ENCODE measurements at places on chromosomes 2 and 18.

- DNase-seq = no peak
Observed at GRCh38 chr2:224155896-224156295, 116.8 kb upstream of the SERPINE2 start.

DNA sequence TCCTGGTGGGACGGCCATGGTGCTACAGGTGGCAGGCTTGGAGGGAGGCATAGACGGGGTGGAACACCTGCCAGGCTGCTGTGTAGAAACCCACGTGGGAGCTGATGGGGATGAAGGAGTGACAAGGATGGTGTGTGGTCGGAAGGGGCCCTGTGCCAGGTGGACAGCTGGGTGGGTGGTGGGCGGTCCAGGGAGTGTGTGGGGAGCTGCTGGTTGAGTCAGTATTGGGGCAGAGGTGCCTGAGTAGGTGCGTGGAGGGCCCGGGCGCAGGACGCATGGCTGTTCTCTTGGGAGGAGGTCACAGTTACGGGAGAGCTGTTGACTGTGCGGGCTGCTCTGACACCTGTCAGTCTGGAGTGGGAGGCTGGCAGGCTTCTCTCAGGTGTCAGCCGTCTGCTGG lies 12.6 kb upstream of the D2HGDH start:
- DNase-seq = no peak

DNA sequence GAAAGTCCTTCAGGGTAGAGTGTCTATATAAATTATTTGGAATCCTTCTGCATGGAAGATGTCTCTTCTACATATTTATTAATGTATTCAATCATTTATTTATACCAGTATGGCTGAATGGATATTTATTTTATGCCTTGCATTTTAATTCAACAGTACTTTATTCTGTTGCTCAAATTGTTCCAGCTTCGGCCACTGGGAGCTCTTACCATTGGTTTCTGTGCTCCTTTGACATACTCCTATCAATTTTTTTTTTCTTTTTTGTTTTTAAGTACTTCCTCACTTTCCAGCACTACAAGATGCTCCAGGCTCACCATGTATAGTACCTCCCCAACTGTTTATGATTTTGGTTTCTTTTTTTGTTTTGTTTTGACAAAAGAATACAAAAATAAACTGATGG lies 39.4 kb upstream of the WIPF1 start:
- DNase-seq = peak; percentile 35

- peak; percentile 47 for DNase-seq
Observed at GRCh38 chr2:137873536-137874244, 90.6 kb upstream of the HNMT start.

DNA sequence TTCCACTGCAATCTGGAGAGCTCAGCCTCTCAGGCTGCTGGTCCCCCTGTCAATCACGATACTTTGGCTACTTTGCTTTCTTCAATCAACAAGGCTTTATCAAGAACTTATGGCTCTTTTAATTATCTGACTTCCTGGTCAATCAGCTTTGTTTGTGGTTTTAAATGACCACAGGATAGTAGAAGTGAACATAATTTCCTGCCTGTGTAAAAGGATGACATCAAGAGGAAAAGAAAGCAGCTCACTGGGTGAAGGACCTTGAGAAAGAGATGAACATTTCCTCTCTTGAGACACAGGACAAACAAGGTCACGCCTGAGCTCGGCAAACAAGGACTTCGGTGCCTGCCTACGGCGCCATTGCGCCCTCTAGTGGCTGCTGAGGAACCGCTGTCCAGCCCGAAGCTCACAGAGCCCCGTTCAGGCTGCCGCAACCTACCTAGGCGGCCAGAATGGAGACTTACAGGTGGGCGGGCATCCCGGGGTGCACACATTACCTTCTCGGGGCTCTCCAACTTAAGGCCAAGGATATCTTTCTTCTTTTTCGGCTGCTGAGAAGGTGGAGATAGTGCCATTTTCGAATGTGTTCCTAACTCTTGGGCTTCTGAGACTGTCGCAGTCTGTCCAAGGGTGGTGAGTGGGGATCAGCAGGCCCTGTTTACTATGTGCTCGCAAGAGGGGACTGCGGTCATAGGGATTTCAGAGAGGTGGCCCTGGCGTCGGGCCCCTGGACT lies 54.0 kb downstream of the IL1RL2 start:
- peak; percentile 91 for DNase-seq

GRCh38 chr2:127423478-127423843 lies 5.2 kb downstream of the PROC start:
- DNase-seq = no peak

DNA sequence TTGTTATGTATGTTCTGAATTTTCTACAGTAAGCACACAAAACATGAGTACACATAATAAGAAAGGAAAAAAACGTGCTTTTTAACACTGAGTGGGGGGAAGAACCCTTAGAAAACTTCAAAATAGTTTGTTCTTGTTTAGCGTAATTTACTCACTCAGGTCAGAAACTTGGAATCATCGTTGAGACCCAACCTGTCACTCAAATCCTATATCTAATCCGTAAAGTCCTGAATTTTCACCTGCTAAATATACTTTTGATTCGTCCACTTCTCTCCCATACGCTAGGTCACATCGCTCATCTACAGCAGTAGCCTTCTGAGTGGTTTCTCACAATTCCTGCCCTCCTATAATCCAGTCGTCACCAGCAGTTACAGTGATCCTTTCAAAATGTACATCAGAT lies 767 bp downstream of the TPRKB start:
- DNase-seq = no peak

GRCh38 chr18:79497638-79498081 lies 101.9 kb downstream of the NFATC1 start:
- DNase-seq = no peak

GRCh38 chr2:60510713-60511112 lies 42.7 kb downstream of the BCL11A start:
- DNase-seq = no peak

- no peak for DNase-seq
Observed at GRCh38 chr2:240705204-240705791, 13.6 kb downstream of the AQP12A start.

DNA sequence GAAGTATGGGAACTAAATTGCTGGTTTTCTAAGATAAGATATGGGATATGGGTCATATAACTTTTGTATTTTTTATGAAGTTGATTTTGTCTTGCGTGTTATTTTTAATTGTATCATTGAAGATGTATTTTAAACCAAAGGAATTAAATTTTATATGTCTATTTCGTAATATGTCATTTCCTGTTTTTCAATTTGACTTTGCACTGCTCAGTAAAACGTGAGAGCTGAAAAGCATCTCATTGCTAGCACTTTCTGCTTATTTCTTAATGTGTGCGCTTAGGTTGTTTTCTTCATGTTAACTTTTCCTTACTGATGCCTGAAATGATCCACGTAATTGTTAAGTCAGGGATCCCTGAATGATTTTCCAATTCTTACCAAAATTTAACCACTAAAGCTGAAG lies 41.2 kb upstream of the KLF11 start:
- DNase-seq = no peak

GRCh38 chr2:17752246-17752645 lies 1.4 kb downstream of the SMC6 start:
- DNase-seq = no peak

DNA sequence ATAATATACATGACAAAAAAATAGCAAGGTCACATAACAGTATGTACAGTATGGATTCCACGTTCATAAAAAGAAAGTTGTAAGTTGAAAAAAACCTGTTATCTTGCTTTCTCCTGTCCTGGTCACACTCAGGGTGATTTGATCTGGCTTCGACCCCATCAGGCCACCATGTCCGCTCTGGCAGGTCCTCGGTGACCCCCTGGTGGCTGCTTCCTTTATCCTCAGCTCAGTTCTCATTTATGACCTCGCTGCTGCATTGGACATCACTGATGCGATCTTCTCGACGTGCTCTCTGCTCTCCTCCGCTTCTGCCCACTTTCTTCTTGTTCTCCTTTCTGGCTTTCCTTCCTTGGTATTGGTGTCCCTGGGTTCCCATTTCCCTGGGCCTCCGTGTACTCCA lies 29.7 kb downstream of the DGKD start:
- peak; percentile 58 for DNase-seq

GRCh38 chr2:198321522-198322088 lies 517.2 kb downstream of the PLCL1 start:
- DNase-seq = no peak

GRCh38 chr2:84697895-84698294 lies 181.6 kb downstream of the DNAH6 start:
- DNase-seq = no peak

DNA sequence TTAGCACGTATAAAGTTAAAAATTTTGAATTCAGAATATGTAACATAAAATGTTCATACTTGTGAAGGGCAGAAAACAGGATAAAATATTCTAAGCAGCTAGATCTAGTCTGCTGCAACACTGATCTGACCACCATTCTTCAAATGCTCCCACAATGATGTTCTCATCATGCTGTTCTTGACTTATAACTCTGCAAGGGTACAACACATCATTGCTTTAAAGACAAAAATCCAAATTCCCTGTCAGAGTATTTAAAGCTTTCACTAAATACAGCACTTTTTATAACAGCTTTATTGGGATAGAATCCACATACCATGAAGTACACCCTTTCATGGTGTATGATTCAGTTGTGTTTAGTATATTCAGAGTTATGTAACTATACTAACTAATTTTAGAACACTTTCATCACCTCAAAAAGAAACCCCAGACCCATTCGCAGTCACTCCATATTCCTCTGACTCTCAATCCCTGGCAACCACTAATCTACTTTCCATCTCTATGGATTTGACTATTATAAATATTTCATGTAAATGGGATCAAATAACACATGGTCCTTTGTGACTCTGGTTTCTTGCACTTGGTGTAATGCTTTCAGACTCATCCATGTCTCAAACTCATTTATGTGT lies 56.4 kb downstream of the MAP4K3 start:
- no peak for DNase-seq

- DNase-seq = no peak
Observed at GRCh38 chr2:220277445-220277975, 650.1 kb downstream of the SLC4A3 start.

DNA sequence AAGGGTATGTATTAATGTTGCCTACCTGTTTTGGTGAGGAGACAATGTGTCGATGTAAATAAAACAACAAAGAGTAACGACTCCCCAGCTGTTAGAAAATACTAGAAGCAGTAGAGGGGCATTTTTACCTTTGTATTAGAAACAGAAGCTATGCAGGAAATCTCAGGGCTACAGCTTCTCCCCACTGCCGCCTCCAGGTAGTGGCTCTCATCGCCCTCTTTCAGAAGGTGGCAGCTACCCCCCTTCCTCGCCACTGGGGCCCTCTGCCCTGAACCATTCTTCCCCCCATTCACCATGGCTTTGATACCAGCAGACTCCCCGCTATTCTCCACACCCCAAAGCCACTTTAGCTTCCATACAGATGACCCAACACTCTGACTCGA lies 6.7 kb downstream of the PLA2R1 start:
- no peak for DNase-seq

GRCh38 chr18:3649633-3650426 lies 199.9 kb downstream of the TGIF1 start:
- DNase-seq = no peak

GRCh38 chr2:216807857-216808272 lies 52.0 kb downstream of the TNP1 start:
- no peak for DNase-seq

GRCh38 chr2:50469784-50470183 lies 562.1 kb downstream of the NRXN1 start:
- DNase-seq = no peak

DNA sequence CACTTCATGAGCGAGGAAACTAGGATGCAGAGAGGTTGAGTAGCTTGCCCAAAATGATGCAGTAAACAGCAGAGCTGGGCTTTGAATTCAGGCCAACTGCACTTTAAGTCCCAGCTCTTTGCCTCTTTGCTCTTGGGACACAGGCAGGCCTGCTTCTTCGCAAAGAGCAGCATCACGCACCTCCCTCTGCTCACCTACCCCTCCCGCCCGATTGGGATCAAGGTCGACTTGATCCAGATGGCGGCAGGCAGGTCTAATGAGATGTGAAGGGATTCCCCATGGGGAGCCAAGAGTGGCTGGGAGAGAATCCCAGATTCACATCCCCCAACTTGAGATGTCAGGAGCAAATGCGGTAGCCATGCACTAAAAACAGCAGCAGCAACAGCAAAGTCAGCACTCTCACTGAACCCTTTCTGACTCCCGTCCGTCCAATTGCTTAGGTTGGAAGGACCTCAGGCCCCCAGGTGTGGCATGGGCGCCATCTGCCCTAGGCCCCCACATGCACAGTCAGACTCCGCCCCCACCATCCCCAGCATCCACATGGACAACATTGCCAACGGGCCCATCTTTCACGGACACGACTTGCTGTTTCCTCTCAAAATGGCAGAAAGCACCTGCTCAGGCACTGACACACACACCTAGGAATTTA lies 84.3 kb upstream of the MAP4K4 start:
- no peak for DNase-seq

DNA sequence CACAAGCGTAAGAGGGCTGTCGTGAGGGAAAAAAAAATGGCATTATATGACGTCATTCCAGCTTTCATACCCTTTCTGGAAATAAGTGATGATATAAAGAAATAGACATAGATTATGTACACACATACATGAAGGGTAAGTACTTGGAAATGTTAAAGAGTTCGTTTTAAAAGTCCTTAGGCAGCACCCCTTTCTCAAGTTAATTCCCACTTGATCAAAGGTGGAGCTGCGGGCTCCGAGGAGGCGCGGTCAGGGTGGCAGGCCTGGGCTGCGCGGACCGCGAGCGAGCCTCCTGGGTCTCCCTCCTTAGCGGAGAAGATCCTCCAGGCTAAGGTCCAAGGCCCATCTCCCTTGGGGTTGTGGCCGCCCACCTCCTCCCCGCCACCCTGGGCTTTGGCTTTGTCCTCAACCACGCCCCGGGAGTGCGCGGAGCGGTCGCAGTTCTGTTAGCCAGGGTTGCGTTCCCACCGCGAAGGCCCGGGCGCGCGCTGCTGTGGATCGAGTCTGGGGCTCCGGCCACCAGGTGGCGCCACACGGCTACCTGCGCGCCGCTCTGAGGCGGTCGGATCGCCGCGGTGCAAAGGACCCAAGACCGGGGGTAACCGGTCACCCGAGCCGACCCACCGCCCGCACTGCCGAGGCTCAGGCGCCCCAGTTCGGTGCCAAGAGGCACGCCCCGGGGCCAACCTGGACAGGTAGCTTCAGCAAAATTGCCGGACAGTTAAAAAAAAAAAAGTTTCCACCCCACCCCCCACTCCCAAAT lies 66.8 kb downstream of the HNRNPLL start:
- peak; percentile 88 for DNase-seq

- no peak for DNase-seq
Observed at GRCh38 chr2:36432479-36432878, 76.9 kb downstream of the CRIM1 start.

- DNase-seq = no peak
Observed at GRCh38 chr2:59727121-59727590, 826.3 kb downstream of the BCL11A start.

- no peak for DNase-seq
Observed at GRCh38 chr2:139963863-139964355, 1183.7 kb upstream of the NXPH2 start.

- no peak for DNase-seq
Observed at GRCh38 chr2:176682278-176682677, 413.0 kb downstream of the MTX2 start.

DNA sequence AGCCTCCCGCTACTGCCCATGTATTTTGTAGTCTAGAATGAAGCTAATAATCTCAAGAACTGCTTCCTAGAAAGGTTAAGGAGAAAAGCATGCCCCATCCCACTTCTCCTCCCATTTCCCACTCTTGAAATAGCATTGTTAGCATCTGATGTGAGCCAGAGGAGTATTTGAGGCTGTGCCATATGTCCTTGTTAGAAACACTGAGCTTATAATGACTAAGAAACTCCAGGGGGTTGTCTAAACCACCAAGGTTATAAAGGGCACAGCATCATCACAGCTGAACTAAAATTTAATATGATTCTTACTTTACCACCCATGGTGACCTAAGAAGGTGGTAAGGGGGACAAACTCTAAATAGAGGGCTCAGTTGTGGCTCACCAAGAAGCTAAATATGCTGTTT lies 16.6 kb downstream of the TSPYL6 start:
- DNase-seq = no peak

- no peak for DNase-seq
Observed at GRCh38 chr18:22314420-22314819, 103.3 kb downstream of the CTAGE1 start.
